Placental pericyte (primary cell): ENCODE measurements at places on chromosomes 1 and 21. TPM values are rescaled to one million over a fixed set of nuclear protein-coding genes. Genes with fewer than 3 reads are reported as not detected.

CFHR3 gene
- not detected in 2 replicates for total RNA-seq

TNFAIP8L2 gene
- total RNA-seq = not detected in 2 replicates

LGR6 gene
- total RNA-seq = under 0.01 TPM in 1 of 2 replicates, not detected in the other

MNDA gene
- not detected in 2 replicates for total RNA-seq

ZNF683 gene
- not detected in 2 replicates for total RNA-seq

ZNHIT6 gene
- 9.4 and 13.0 TPM in 2 replicates for total RNA-seq

KRTAP13-2 gene
- total RNA-seq = not detected in 2 replicates

DESI2 gene
- 34.1 and 64.1 TPM in 2 replicates for total RNA-seq

RXRG gene
- total RNA-seq = not detected in 2 replicates

OR2T33 gene
- total RNA-seq = not detected in 2 replicates

FCAMR gene
- total RNA-seq = not detected in 2 replicates

SPRR5 gene
- not detected in 2 replicates for total RNA-seq

PM20D1 gene
- not detected in 2 replicates for total RNA-seq

SKI gene
- total RNA-seq = 20.6 and 37.7 TPM in 2 replicates

TAL1 gene
- total RNA-seq = under 0.01 TPM in 1 of 2 replicates, not detected in the other

KIAA1614 gene
- total RNA-seq = 3.9 and 4.2 TPM in 2 replicates

C1orf94 gene
- total RNA-seq = not detected in 2 replicates

CCDC30 gene
- 0.43 and 0.66 TPM in 2 replicates for total RNA-seq

PROX1 gene
- total RNA-seq = under 0.01 and 0.14 TPM in 2 replicates

ITLN2 gene
- not detected in 2 replicates for total RNA-seq

TMEM269 gene
- under 0.01 TPM in 1 of 2 replicates, not detected in the other for total RNA-seq

SLC41A1 gene
- 17.0 and 21.2 TPM in 2 replicates for total RNA-seq

TNFRSF18 gene
- not detected in 2 replicates for total RNA-seq
